Glutamatergic neuron (in vitro differentiated cells): ENCODE measurements at places on chromosomes 1 and 21.
A peak's percentile ranks its signal among the peaks of the same experiment; 100 is the strongest.

GRCh38 chr1:117267232-117267774, 56.6 kb upstream of the VTCN1 start:
- no peak for DNase-seq

DNA sequence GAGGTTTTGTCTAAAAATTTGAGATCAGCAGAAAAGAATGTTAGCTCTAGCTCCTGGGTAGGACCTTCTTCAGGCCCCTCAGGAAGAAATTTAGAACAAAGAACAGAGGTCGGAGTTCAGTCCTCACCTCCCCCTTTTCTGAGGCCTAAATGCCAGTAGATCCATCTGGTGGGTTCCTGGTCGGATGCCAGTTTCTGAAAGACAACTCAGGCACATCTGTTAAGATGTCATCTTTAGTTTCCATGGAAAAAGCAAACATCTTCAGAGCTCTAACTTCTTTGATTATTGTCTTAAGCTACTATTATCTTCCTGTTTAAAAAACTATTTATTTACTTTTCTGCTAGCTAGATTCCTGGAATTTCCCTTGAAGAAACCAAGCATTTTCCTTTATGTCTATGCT, 37.1 kb upstream of the USP25 start:
- DNase-seq, result no peak

DNA sequence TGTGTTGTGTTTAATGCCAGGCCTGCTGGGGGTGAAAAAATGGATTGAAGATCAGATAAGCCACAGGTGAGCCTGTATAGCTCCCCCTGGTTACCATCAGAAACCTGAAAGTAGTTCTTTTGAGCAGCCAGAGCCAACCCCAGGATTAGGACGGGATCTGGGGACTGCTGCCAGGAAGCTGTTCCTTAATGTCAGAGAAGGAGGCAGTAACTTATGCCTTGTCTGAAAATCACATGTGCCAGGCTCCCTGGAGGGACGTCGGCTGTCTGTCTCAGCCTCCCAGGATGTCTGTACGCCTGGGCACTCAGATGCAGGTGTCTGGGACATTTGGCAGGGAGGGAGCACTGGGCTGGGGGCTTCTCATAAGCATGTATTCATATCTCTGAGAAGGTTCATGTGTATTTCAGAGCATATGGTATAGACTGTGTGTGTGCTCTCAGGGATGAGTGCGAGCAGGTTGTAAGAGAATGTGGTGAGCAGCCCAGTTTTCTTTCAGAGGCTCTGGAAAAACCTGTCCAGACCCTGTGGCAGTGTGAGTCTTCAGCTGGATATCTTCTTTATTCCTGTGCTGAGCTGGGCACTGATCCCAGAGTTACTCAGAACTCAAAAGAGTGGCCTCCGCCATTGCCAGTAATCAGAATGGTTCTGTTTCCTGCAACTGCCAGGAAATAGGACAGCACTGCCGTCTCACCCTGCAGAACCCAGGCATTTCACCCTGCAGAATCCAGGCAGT, 2.8 kb downstream of the FAM43B start:
- DNase-seq, result no peak

DNA sequence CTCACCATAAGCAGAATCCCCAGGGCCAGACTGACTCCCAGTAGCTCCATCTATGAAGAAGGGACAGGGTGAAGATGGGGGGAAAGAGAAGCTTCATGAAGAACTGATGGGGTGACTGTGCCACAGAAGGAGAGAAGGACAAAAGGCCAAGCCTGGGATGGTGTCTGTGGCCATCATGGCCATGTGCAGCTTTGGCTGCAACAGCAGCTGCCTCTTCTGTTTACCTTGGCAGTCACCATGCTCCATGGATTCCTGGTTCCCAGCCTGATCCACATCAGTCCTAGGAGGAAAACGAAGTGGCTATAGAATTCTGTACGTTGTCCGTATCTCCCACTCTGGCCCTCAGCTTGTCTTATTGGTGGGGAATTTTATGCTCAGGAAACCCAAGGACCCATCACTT, 12.0 kb downstream of the SEMA6C start:
- DNase-seq, result no peak

- DNase-seq, result no peak
Observed at GRCh38 chr1:229116114-229116513, 154.8 kb upstream of the RAB4A start.

DNA sequence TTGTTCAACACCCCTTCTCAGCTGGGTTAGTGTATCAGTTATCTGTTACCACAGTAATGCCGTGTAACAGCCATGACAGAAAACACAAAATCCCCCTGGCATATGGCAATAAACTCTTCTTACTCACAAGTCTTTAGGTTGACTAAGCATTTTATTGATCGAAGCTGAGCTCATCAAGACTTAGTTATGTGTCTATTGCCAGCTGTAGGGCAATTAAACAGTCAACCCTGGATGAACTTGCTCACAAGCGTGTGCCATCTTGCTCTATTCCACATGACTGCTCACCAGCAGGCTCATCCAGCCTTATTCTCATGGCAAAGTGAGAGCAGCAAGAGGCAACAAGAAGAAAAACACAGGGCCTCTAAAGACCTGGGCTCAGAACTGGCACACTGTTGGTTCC, 333.8 kb upstream of the PTBP2 start:
- DNase-seq, result no peak

GRCh38 chr1:15229707-15230131, 17.3 kb upstream of the FHAD1 start:
- no peak for DNase-seq

- DNase-seq, result no peak
Observed at GRCh38 chr1:151739590-151740355, 18.5 kb downstream of the RIIAD1 start.

DNA sequence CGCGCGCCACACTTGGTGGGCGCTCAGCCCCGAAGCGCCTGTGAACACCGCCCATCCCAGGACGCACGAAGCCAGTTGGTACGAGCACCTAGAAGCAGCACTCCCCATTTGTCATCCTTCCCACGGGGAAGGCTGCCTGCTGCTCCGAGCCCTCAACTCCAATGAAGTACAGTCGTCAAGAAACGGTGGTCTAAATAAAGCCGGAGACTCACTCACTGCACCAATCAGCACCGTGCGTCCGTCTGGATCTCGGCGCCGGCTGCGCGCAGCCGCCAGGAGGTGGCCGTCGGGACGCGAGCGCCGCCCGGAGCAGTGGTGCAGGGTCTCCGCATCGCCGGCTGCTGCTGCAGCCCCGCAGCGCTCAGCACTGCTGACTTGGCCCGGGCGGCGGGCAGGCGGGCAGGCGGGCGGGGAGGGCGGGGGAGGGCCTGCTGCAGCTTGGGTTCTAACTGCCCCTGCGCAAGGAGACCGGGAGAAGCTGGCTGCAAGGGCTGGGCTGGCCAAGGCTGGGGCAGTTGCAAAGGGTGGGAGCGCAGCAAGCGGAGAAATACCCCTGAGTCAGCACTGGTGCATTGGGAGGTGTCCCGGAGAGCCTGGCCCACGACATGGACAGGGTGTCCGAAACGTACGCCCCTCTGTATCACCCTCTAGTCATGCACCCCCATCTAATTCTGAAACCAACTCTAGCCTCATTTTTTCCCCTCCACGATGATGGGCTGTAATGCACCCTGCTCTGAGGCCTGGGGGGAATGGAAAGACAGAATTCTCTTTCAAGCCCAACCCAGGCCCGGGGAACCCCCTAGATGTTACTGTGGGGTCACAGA, 35.8 kb upstream of the H6PD start:
- DNase-seq, result peak; percentile 84

GRCh38 chr21:39073717-39074116, 109.5 kb downstream of the PSMG1 start:
- DNase-seq, result no peak

- no peak for DNase-seq
Observed at GRCh38 chr1:203186446-203187303, at the start of gene CHI3L1. CHI3L1 (minus strand) TSS chr1:203186704; CDS start chr1:203186623, 81 bp downstream.

GRCh38 chr1:3945222-3945621, 45.1 kb upstream of the C1orf174 start:
- no peak for DNase-seq

GRCh38 chr1:224127925-224128819, 14.3 kb downstream of the FBXO28 start:
- no peak for DNase-seq

DNA sequence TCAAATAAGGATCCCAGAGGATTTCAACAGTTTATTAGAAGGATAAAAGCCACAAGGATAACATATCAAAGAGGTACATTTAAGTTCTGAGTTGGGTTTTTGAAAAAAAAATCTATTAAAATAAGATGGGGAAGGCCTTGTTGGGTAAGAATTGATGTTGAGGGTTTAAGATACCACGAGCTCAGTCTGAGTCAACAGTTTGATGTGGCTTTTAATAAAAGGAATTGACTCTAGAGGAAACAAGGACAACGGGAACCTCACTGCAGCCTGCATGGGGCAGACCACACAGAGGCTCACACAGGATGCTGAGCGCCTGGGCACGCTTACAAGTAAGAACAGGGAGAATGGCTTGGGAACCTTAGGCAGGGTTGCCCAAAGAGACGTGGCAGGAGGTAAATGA, 107.5 kb downstream of the TIAM1 start:
- DNase-seq, result no peak

GRCh38 chr21:37259426-37259825, 7.7 kb downstream of the VPS26C start:
- no peak for DNase-seq

DNA sequence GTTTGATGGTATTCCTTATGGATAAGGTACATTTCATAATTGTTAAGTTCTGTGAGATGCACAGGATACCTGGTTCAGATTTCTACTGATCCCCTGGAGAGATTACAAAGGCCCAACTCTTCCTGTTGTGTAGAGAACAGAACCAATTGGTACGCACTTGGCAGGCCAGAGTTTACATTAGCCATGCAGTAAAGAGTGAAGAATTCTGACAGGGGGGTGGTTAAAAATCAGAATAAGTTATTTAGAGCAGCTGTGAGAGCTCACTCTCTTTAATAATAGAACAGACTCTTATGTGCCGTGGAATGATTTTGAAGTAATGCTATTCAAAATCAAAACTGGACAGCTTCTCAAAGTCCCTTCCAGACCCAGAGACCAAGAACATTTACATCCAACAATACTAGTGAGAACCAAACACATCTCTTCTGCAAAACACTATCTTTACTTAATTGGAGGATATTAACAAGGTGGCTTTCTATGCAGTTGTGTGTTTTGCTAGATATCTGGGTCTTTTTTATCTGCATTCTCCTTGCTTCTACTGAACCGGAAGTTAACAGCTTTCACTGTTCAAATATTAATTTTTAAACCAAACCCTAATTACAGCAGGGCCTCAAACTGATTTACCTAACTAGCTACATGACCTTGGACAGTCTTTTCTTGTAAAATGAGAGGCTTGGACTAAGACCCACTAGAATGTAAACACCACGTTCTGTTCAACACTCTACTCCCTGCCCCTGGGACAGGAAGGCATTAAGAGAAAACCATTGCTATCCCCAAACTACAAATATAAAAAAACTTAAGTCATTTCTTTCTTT, 4.0 kb downstream of the USP24 start:
- DNase-seq, result no peak

GRCh38 chr21:32545948-32546441, 39.3 kb downstream of the TCP10L start:
- DNase-seq, result no peak

DNA sequence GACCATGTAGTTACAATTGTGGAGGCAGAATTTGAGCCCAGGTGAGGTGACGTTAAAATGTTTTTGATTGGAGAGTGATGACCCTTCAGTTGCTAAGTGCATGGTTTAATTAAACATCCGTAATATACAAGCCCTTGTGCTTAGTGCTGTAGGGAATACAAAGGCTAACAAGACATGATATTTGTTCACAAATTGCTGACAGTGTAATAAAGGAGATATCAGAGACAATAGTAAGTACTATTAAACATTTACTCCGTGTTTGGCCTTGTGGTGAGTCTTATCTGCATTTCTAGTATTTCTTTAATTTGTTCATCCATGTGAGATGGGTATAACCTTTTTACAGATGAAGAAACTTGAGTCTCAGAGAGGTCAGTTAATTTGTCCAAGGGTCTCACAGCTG, 37.9 kb downstream of the RLF start:
- DNase-seq, result no peak

DNA sequence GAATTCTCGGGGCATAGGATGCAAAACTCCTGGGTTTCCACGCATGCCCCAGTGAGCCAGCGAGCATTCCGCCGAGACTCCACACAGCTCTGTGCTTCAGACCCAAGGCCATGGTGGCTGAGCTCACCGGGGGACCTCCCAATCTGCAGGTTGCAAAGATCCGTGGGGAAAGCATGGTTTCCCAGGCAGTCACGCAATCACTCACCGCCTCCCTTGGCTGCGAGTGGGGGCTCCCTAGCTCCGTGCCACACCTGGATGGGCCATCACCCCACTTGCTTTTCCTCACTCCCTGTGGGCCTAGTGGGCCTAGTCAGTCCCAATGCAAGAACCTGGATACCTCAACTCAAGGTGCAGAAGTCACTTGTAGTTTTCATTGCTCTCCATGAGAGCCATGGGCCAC, 37.0 kb upstream of the SAMD11 start:
- no peak for DNase-seq

GRCh38 chr21:41037212-41037611, 130.7 kb upstream of the BACE2 start:
- no peak for DNase-seq

- DNase-seq, result no peak
Observed at GRCh38 chr1:18618546-18619466, 11.8 kb upstream of the PAX7 start.

DNA sequence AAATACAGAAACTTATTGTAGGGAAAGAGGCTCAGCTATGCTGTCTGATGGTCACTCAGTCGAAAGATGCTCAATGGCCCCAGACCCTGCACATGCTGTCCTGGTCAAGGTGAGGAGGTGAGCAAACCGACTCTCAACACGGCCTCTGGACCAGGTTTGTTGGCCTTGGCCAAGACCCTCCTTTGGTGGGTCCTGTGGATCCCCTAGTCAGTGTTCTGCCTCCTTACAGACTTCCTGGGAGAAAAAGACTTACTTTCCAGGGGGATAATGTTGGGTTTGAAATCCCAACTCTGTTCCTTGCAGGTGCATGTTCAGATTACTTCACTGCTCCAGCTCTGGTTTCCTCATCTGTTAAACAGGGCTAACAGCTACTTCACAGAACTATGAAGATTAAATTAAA, 53.8 kb downstream of the FAM78B start:
- DNase-seq, result no peak

GRCh38 chr1:234954613-234955012, 174.0 kb downstream of the TOMM20 start:
- DNase-seq, result peak; percentile 37

GRCh38 chr1:242402956-242403355, 121.5 kb downstream of the PLD5 start:
- no peak for DNase-seq
